KBM-7 (cell line): ENCODE measurements at places on chromosomes 4 and X.

- DNase-seq: no peak
These were observed 25.0 kb downstream of the NSG1 start for GRCh38 chr4:4411906-4412305.

DNA sequence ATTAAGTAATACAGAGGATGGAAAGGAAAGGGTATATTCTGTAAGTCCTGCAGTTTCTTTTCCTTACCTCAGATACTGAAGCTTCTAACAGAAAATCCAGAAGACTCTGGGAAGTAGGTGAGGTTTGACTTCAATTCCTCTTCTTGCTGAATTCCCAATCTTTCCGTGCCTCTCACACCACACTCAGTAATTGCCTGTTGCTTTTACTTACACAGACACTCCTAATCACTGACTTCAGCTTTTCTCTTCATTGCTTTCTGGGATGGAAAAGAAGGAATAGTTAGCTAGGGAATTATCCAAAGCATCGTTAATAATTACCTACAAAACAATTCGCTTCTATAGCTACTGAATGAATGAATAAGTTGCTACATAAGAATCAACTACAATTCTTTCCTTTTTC lies 163.6 kb downstream of the FBXO8 start:
- no peak for DNase-seq

GRCh38 chr4:9826551-9826950 lies 45.1 kb downstream of the DRD5 start:
- no peak for DNase-seq

DNA sequence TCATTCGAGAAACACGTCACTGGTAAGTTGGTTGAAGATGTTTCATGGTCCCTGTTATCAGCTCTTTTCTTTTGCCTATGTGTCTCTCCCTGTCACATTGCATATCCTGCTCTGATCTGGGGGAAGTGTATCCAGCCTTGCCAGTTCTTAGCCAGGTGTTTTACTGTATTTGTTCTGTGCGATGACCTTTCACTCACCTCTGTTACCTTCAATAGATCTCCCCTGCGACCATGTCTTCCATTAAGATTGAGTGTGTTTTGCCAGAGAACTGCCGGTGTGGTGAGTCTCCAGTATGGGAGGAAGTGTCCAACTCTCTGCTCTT lies 2.6 kb downstream of the RGN start:
- DNase-seq: no peak

- DNase-seq: no peak
These were observed 167.9 kb upstream of the PGRMC2 start for GRCh38 chr4:128455480-128455879.

GRCh38 chrX:49189606-49190005 lies 3.4 kb upstream of the PRICKLE3 start:
- DNase-seq: no peak

GRCh38 chr4:61500883-61501282 lies 300.8 kb downstream of the ADGRL3 start:
- no peak for DNase-seq

GRCh38 chr4:24655971-24656370 lies 71.6 kb upstream of the DHX15 start:
- peak; percentile 14 for DNase-seq

GRCh38 chr4:38831653-38832052 lies 25.0 kb downstream of the TLR6 start:
- no peak for DNase-seq

GRCh38 chr4:14529653-14530052 lies 472.6 kb upstream of the CPEB2 start:
- DNase-seq: peak; percentile 0

DNA sequence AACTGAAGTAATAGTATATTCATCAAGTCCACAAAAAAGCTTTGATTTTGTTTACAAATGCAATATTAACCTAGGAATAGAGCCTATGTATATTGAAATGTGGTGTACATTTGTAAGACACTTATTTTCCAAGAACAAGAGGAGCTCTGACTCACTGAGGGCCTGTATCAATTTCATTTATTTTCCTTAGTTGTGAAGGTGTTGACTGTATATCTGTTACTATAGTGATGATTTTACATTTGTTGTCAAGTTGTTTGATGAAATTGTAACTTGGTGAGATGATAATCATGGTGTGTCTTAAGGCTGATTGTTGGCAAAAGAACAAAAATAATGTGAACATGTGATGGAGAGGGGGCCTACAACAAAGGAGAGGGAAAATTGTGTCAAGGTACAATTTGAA lies 274.9 kb upstream of the TEX13A start:
- no peak for DNase-seq

DNA sequence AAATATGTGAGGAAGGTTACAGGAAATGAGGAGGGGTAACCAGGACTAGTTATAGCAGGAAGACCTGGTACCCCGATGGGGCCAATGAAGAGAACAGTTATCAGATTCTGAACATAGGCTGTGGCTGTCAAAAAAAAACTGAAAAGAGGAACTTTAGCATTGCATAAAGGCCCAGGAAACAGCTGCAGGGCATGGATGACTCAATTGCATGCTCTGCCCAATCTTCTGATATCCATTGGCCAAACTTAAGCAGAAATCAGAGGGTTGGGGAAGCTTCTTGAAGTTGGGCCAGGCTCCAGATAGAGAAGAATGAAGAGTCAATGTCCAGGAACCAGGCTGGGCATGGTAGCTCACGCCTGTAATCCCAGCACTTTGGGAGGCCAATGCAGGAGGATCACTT lies 1222.4 kb upstream of the PRKX start:
- DNase-seq: peak; percentile 96

GRCh38 chr4:44983083-44983482 lies 256.7 kb upstream of the GNPDA2 start:
- DNase-seq: no peak

DNA sequence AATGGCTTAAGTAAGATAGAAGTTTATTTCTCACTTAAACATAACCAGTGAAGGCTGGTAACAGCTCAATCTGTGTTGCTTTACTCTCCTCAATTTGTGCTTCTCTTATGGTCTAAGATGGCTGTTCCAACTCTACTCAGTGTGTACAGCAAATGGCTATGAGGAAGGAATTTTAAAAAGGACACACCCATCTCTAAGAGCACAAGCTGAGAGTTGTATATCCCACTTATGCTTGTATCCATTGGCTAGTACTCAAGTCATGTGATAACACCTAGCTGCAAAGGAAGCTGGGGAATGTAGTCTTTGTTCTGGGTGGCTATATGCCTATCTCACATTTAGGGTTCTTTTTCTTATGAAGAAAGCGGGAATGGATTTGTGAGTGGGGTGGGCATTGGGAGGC lies 63.3 kb downstream of the GPAT3 start:
- DNase-seq: peak; percentile 39

DNA sequence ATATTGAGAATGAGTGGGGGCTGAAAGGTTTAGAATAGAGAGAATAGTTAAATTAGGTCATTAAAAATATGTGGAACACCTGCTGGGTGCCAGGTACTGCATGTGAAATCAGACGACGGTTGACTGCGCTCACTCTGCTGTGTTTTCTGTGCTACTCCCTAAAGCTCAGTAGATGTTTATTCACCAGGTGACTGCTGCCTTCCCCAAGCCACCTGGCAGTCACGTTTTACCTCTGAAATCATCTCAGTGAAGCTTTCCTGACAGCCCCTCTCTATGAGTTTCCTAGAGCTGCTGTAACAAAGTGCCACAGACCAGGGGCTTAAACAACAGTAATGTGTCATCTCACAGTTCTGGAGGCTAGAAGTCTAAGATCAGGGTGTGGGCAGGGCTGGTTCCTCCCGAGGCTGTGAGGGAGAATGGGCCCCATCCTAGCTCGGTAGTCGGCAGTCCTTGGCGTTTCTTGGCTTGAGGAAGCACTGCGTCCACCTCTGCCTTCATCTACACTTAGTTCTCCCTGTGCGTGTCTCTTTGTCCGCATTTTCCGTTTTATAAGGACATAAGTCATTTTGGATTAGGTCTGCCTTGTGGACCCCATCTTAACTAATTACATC lies 25.3 kb downstream of the ADD1 start:
- DNase-seq: no peak

GRCh38 chrX:155857561-155857960 lies 23.6 kb upstream of the VAMP7 start:
- peak; percentile 72 for DNase-seq

GRCh38 chr4:182642831-182643230 lies 274.4 kb downstream of the DCTD start:
- no peak for DNase-seq

- DNase-seq: no peak
These were observed 139.6 kb downstream of the AASDH start for GRCh38 chr4:56247646-56248045.

DNA sequence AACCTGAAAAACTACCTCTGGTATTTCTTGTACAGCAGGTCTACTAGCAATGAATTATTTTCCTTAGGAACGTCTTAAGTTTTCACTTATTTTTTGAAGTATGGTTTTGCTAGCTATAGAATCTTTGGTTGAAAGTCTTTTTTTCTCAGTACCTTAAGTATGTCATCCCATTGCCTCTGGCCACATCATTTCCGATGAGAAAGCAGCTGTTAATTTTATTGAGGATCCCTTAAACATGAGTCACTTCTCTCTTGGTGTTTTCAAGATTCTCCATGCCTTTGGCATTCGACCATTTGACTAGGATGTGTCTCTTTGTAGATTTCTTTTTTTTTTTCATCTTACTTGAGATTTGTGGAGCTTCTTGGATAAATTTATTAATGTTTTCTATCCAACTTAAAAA lies 803.8 kb upstream of the AMOT start:
- DNase-seq: no peak

DNA sequence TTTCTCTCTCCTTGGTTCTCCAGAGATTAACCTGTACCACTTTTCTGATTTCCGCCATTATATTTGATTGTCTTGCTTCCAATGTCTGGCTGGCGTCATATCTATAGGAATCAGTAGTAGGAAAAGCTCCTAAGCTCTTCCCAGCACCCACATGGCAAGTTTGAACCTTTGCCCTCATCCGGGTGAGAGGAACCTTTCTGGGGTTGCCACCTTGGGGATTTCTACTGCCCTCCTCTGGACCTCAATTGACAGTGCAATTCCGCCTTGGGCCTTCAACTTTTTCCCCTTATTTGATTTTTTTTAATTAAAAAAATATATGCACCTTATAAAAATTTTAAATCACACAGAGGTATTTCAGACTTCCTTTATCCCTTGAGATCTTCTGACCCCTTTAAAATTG lies 2.0 kb upstream of the CXorf66 start:
- DNase-seq: peak; percentile 36

DNA sequence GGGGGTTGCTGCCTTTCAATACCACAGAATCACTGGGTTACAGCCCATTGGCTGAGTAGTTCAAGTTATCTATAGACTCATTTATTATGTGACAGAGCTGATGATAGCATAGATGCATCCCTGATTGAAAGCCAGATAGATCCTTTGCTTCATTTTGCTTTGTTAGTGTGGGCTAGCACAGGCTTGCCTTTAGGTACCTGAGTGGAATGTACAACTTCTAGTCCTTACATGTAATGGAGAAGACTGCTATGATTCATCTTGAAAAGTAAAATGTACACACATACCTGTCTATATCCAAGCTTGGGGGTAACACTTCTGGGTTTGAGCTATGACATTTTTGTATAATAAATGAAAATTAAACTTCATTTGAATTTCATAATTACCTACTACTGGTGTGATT lies 226.0 kb upstream of the FTHL17 start:
- no peak for DNase-seq

DNA sequence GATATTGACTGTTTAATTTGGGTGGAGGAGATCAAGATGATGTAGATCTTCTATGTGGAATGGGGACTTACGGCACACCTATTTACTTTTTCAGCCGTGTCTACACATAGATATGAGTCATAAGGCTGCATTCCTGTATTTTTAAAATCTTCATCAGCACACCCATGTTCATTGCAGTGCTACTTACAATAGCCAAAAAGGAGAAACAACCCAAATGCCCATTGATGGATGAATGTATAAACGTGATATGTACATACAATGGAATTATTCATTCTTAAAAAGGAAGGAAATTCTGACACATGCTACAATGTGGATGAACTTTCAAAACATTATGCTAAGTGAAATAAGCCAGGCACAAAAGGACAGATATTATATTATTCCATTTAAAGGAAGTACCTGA lies 98.6 kb downstream of the AASDH start:
- no peak for DNase-seq

DNA sequence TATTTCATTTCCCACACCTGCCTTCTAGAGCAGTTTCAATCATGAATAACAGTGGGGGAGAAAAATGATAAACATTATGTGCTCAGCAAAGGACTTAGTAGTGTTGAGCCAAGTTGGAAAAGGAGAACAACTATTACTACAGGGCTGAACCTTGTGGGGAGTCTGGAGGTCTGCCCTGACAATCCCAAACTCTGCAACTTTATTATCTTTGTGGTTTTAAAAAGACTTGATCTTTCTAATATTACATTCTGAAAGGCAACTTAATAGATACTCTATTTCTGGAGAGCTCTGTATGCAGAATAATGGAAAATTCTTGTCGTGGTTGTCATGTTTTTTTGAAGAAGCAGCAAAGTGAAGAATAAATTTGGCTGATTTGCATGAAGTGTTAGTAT lies 116.1 kb downstream of the SPCS3 start:
- no peak for DNase-seq

DNA sequence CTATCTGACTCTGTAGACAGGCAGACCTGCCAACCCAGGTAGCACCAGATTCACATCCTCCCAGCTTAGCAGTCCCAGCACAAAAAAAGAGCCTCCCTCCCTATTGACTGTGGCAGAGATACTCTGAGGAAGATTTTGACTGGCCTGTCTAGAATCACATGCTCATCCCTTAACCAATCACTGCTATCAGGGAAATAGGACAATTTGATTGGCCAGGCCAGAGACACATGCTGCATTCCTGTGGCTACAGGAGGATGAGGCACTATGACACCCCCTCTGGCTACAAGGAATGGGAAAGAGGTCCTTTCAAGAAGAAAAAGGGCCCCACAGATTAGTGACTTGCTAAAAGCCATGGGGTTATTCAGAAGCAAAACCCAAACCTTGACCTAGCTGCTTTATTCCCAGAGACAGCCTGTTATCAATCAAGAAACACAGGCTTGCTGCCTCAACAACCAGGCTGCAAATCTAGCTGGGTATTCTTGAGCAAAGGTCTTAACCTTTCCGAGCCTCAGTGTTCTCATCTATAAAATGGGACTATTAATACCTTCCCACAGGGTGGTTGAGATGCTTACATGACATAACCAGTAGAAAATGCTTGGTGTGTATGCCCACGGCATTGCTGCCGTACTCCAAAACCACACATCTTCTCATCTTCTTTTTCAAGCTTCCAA lies 147.6 kb downstream of the BCOR start:
- DNase-seq: no peak
